Activated CD4-positive, alpha-beta T cell treated with anti-CD3 and anti-CD28 coated beads for 1 hour (primary cell): ENCODE measurements at places on chromosomes 2 and 18.

GRCh38 chr18:49067071-49067470 lies 116.3 kb upstream of the SMAD7 start:
- DNase-seq = no peak

- no peak for DNase-seq
Measured at GRCh38 chr2:72887740-72888437, 681 bp downstream of the SPR start.

GRCh38 chr2:135986507-135986906 lies 1.1 kb upstream of the DARS1 start:
- no peak for DNase-seq

DNA sequence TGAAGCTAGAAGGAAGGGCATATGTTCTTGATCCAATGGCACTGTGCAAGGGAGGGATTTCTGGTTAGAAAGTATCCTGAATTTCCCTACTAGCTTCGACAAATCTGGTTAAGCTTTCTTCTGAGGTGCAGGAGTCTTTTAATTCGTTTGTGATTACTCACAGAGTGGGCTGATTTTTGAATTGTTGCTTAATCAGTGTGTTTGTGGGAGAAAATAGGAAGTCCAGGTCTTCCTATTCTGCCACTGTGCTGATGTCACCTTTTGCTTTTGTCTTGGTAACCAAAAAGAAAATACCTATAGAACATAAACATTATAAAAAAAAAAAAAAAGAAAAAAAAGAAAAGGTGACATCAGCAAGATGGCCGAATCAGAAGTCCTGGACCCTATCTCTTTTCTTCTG lies 1008.6 kb downstream of the TSN start:
- no peak for DNase-seq

DNA sequence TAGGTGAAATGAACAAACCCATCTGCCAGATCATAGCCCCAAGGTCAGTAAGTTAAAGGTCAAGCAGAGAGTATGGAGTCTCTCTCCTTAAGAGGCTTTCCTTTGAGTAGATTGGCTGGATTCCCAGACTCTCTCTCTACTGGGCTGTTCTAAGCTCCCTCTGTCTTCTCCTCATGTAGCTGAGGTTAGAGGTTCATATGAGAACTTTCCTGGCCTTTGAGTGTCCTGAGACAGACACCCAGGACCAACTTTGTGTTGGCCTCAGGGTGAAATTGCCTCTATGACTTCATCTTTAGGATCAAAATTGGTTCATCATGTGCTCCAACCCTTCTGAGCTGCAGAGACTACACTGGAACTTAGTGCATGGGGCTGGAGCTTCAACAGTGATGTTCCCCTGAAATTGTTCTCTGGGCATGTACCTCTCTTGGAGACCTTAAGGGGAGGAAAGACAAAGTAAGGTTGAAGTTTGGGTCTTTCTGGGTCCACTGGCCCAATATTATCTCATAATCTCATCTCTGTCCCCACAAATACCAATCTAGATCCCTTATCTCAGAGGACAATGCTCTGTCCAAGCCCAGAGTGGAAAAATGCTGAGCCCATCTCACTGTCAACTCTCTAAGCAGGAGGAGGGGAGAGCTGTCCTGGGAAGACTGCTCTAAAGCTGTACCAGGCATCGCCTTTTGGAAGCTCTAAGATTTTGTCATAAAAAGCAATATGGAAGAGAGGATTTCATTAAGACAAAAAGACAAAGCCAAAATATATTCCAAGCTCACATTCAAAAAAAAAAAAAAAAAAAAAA lies 177.3 kb upstream of the ARL4C start:
- no peak for DNase-seq

DNA sequence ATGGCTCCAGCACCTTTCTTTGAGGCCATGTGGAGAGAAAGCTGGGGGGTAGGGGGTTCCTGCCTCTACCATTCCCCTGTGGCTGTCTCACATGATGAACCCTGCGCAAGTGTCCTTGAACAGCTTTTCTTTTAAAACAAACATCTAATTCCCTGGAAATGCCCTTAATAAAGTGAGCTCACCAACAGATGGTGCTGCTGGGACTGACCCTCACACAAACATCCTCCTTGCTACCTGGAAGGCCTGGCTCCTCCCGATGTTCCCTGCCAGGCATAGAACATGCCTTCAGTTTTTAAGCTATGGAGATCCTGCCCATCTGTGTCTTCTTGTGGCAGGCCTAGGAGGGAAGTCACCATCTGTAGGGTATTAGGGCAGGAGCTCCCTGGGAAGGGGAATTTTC lies 60.7 kb upstream of the GATA6 start:
- no peak for DNase-seq

DNA sequence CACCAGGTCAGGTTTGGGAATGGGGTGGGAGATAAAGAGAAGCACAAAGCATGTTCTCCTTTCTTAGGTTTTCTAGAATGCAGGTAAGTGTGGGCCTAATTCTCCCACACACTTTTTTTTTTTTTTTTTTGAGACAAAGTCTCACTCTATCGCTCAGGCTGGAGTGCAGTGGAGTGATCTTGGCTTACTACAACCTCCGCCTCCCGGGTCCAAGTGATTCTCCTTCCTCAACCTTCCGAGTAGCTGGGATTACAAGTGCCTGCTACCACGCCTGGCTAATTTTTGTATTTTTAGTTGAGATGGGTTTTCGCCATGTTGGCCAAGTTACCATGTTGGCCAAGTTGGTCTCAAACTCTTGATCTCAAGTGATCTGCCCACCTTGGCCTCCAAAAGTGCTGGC lies 26.3 kb downstream of the LIPG start:
- no peak for DNase-seq

DNA sequence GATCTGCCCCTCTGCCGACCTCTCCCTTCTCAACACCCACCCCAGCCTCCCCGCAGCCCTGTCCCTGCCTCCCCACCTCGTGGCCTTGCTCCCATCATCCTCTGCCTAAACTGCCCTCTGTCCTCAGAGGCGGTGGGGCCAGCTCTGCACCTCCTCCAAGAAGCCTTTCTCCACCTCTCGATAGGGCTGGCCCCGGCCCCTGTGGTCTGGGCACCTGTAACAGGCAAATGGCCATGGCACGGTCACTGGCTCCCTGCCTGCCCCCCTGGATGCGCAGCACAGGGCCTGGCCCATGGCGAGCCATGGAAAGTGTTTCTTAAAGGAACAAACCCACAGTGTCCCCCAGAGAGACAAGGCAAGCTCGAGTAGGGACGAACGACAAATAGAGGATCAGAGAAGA lies 42.0 kb downstream of the MYO7B start:
- DNase-seq = no peak

DNA sequence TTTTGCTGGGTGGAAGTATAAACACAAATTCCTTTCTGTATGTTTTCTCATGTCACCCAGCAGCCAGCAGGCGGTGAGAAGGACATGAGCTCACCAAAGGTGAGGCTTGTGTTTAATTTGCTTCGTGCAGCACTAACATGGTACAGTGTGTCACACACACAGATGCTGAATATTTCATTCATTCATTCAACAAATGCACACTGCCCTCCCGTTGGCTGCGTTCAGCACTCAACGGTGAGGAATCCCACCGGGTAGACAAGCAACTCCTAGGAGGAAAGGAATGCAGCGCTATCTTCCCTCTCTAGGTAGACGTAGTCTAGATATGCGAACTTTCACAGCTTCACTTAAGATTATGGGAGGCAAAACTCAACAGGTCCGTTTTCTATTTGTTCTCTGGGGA lies 85.1 kb downstream of the LONRF2 start:
- no peak for DNase-seq

GRCh38 chr18:35436076-35436649 lies 59.0 kb upstream of the ZNF396 start:
- no peak for DNase-seq

DNA sequence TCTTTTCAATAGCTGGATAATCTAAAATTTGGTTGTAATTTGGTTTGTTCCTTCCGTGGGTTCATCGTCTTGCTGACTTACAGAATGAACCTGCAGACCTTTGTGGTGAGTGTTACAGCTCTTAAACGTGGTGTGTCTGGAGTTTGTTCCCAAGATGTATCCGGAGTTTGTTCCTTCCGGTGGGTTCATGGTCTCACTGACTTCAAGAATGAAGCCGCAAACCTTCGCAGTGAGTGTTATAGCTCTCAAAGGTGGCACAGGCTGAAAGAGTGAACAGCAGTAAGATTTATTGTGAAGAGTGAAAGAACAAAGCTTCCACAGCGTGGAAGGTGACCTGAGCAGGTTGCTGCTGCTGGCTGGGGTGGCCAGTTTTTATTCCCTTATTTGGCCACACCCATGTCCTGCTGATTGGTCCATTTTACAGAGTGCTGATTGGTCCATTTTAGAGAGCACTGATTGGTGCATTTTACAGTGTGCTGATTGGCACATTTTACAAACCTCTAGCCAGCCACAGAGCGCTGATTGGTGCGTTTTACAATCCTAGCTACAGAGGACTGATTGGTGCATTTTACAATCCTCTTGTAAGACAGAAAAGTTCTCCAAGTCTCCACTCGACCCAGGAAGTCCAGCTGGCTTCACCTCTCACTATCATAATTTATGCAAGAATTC lies 16.6 kb downstream of the RALB start:
- DNase-seq = no peak

DNA sequence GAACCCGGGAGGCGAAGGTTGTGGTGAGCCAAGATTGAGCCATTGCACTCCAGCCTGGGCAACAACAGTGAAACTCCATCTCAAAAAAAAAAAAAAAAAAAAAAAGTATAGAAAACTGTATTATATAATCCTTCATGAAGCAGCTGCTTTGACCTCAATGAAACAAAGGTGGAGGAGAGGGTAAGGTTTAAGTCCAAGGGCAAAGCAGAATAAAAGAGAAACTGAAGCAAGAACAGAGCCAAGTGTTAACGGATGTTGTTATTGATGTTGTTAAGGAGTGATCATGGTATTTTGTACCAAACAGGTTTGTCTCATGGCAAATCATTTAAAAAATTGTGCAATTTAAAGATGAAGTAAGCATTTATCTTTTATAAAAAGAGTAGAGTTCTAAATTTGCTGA lies 7.4 kb downstream of the RAPH1 start:
- DNase-seq = no peak

- no peak for DNase-seq
Measured at GRCh38 chr2:69380072-69380917, 6.7 kb downstream of the GFPT1 start.

DNA sequence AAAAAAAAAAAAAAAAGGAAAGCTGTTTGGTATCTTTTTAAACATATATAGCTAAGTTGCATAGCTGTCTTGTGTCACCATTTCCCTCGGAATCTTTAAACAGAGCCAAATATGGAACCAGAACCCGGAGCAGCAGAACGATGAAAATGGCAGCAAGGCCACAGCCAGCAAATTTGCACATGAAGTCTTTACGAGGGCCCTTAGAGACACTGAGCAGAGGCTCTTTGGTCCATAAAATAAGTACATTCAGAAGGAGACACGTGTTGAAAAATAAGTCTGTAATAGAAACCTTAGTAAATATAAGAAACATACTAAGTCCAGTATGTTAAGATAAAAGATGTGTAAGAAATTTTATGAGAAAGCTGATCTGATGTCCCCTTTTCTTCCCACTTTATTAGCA lies 16.2 kb downstream of the CCBE1 start:
- no peak for DNase-seq

DNA sequence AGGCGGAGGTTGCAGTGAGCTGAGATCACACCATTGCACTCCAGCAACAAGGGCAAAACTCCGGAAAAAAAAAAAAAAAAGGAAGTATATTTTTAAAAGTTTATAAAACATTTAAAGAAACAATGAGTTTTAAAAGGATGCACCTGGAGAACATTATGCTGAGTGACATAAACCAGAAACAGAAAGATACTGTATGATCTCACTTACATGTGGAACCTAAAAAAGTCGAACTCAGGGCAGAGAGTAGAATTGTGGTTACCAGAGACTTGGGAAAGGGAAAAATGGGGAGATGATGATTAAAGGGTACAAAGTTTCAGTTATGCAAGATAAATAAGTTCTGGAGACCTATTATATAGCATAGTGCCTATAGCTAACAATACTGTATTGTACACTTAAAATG lies 52.8 kb upstream of the RTN4 start:
- no peak for DNase-seq

DNA sequence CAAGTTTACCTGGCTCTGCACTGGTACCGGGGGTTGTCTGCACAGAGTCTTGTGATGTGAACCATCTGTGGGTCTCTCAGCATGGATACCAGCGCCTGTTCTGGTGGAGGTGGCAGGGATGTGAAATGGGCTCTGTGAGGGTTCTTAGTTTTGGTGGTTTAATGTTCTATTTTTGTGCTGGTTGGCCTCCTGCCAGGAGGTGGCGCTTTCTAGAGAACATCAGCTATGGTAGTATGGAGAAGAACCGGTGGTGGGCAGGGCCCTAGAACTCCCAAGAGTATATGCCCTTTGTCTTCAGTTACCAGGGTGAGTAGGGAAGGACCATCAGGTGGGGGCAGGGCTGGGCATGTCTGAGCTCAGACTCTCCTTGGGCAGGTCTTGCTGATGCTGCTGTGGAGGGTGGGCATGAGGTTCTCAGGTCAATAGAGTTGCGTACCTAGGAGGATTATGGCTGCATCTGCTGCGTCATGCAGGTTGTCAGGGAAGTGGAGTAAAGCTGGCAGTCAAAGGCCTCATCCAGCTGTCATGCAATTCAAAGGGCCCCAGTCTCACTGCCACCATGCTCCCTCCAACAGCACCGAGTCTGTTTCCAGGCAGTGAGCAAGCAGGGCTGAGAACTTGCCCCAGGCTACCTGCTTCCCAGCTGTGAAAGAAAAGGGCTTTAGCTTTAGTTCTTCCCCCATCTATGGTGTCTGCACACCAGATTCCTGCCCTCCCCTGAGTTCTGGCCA lies 278.0 kb downstream of the METTL4 start:
- no peak for DNase-seq

DNA sequence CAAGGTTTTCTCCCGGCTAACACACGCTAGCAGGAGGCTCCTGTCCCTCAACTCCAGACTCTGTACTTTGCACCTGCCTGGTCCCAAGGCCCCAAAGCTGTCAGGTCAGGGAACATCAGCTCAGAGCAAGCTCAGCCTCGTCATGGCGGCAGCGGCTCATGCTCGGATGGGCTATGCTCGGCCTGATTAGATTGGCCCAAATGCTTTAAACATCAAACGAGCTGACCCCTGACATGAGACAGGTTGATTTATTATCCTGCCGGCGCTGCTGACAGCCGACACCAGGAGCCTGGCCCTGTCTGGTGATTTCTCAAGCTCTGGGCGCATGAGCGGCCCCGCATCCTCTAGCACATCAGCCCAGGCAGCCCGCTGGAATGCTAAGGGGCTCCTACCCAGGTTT lies 436.4 kb downstream of the EIPR1 start:
- DNase-seq = no peak

DNA sequence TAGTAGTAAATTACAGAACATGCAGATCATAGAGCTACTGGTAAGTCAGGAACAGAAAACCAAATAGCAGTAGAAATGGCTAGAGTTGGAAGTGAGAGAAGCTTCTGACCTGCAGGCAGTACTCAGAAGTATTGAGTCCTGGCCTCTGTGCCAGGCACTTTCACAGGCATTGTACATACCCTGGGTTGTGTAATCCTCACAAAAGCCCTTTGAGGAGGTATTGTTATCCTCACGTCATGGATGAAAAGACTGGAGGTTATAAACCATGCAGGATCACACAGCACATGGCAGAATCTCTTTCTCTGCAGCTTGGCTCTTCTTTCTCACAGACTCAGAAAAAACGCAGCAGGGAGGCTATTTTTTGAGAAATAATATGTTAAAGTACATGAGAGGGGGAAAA lies 789.3 kb upstream of the FAM98A start:
- no peak for DNase-seq

GRCh38 chr2:29864988-29865387 lies 56.4 kb downstream of the ALK start:
- no peak for DNase-seq

GRCh38 chr2:219851801-219852481 lies 224.5 kb downstream of the SLC4A3 start:
- DNase-seq = no peak
